Esophagus muscularis mucosa (tissue), 4 donors: ENCODE measurements at places on chromosomes 4 and X. TPM values are rescaled to one million over a fixed set of nuclear protein-coding genes. Genes with fewer than 3 reads are reported as not detected.

GRCh38 chr4:188987011-188987410 is 847.8 kb downstream of the TRIML1 start:
- no peak for DNase-seq

DNA sequence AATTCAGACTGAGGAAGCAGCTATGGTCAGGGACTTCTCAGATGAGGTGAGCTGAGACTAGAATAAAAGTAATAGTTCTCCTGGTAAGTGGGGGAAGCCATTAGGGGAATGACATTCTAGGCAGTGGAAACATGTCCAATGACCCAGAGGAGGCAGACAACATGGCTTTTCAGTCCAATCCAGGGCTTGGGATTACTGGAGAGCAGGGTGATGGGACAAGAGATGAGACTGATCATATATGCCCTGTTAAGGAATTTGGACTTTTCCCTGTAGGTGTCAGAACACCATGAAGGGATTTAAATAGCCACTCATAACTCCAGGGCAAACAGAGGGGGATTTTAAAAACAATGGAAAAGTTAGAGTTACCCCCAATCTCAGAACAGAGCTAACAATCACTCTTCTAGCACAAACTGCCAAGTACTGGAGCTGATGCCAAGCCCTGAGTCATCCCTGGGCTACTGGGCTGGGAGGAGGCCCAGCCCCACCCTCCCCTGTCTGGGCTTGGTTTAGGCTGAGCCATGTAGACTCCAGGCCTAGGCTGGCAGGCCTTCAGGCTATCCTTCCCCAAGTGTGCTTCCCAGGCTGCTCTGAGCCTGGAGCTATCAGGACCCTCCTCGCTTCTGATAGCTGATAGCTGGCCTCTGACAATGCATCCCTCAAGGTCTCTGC is 22.7 kb upstream of the MSN start:
- no peak for DNase-seq

- DNase-seq: no peak
These were observed 7.5 kb upstream of the PTCHD1 start for GRCh38 chrX:23327104-23327503.

GATA1 gene
- not detected for total RNA-seq

DNA sequence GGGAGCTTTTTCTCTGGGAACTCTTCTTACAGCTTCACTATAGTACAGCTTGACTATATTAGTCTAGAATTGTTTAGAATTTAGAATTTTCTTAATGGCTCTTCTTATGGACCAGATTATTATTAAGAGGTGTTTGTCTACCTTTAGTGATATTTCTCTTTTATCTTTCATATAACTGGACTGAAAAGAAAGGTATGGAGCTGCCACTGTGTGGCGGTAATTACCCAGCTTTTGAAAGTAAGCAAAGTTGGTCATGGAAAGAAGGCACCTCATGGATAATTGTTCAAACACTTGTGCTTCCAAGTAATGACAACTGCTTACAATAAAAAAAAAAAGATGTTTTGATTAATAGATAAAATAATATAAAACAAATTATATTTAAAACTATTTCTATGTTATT is 1112.5 kb downstream of the TECRL start:
- no peak for DNase-seq

DNA sequence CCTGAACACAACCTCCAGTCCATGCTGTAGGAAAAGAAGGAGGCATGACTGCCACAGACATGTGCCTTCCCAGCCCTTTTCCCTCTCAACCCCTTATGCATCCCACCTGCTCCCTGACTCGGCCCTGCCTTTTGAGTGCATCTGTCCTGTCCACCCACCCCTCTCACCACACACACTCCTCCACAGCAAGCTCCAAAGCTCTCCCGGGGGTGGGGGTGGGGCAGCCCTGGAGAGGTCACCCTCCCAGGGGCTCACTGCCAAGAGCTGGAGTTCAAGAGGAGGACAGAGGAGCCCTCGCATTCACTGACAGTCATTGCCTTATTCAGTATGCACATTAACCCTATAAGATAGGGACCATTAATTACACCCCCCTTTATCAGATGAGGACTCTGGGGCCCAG is 46.6 kb upstream of the MAMLD1 start:
- DNase-seq: no peak

GPC4 gene
- 91.2 TPM for total RNA-seq

PDE5A gene
- total RNA-seq: 154 TPM

DNA sequence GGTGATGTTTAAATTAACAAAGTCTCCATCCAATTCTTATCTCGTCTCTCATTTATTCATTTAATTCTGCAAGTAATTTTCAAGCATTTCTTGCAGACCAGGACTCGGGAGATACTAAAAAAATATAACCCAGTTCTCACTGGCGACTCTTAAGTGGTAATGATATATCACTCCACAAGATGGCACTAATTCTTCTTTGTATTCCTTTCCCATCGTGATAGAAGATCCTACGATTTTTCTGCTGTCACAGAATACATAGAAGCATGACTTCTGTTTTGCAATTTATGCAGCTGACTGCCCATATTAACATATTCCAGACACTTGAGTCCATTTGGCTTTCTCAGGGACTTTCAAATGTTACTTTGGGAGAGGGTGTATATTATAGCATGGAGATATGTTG is 64.0 kb upstream of the FGF13 start:
- DNase-seq: no peak

DNA sequence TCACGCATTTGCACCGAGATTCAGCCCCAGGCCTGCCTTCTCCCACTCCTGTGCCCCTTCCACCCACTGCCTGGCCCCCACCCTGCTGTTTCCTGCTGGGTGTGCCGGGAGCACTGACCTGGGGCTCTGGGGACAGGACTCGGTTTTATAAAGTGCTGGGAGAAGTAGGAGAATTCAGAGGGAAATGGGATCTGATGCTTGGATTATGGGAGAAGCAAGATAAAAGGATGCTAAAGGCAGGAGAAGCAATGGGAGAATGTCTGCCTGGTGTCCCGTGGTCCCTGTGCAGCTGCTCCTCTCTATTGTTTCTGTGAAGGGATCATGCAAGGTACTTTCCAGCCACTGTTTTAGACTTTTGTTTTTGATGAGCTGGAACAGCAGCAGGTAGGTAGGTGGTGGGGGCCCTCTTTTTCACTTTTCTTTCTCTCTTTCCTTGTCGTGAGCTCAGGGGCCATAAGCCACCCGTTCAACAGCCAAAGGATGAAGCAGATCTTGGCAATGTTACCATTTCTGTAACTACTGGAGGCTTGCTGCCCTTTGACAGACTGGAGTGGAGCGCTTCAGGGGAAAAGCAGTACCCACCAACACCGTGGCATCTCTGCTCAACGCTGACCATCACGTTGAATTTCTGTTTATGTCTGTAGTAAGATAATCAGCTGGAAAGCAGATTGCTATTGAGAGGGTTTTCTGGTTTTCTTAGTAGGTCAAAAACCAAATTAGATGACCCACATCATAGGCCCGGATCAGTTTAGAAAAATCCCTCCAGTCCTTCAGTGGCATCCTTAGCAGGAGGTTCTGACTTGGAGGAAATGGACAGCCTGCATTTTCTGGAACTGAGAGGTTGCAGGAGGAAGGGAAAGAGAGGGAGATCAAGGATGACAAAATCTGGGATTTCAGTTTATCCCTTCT is 63.8 kb upstream of the ENPP6 start:
- DNase-seq: peak; percentile 37

PAGE4 gene
- not detected for total RNA-seq

DNA sequence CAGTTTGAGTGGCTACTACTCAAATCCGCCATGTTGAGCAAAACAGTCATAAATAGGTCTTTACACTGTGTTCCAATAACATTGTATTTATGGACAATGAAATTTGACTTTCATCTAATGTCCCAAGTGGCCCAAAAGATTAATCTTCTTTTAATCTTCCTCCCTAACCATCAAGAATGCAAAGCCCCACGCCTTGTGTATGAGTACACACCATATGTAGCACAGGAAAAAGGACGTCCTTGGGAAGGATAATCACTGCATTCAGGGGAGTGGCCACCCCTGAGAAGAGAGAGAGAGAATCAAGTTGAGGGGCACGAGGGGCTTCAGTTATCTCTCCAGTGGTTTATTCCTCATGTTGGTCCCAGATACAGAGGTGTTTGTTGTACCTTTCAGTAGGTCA is 33.1 kb downstream of the RBM47 start:
- DNase-seq: no peak

DNA sequence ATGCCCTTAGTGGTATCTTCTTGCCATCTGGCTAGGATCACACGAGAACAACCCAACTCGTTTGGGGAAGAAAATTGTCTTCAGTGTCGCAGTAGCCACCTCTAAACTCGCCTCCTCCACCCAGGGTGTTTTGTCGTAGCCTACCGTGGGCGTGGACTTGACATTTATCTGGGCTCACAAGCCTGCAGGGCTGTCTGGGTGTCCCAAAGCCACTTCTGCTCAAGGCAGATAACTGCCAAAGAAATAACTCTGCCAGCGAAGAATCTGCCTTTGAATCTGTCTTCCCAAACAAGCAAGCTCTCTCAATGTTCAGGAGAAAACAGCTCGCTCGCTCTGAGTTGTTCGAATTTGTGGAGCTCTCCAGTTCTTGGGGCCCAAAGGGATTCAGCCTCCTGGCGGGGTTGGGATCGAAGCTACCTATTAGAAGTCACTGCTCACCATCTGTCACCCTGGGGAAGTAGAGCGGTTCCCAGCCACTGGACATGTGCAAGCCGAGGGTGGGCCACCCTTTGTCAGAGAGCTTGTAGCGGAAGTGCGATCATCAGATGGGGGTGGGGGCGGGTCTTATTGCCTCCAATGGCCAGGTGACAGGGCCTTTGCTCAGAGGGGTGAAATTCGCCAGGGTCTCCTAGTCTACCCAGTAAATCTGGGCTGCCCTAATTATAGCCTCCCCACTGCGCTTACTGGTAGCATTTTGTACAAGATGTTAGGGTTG is 14.8 kb downstream of the BLOC1S4 start:
- no peak for DNase-seq

- no peak for DNase-seq
These were observed 95.1 kb downstream of the IL15 start for GRCh38 chr4:141731481-141731880.

PYURF gene
- total RNA-seq: 95.9 TPM

DNA sequence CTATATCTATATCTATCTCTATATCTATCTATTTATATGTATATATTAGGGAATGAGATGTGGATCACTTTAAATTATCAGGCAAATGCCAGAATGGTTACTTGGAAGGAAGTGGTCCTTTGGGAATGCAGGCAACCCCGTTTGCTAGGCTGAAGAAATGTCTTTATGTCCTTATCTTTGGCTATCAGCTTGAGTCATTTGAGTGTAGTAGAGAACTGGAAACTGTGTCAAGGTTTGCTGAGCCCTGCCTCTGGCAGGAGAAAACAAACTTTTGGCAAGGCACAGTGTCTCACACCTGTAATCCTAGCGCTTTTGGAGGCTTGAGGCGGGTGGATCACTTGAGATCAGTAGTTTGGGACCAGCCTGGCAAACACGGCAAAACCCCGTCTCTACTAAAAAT is 167.3 kb downstream of the ACTRT1 start:
- DNase-seq: no peak

GRCh38 chr4:62410371-62411003 is 1210.4 kb downstream of the ADGRL3 start:
- no peak for DNase-seq

- DNase-seq: no peak
These were observed 36.1 kb downstream of the COPS4 start for GRCh38 chr4:83071116-83071515.

GPR34 gene
- total RNA-seq: 3.7 TPM

DNA sequence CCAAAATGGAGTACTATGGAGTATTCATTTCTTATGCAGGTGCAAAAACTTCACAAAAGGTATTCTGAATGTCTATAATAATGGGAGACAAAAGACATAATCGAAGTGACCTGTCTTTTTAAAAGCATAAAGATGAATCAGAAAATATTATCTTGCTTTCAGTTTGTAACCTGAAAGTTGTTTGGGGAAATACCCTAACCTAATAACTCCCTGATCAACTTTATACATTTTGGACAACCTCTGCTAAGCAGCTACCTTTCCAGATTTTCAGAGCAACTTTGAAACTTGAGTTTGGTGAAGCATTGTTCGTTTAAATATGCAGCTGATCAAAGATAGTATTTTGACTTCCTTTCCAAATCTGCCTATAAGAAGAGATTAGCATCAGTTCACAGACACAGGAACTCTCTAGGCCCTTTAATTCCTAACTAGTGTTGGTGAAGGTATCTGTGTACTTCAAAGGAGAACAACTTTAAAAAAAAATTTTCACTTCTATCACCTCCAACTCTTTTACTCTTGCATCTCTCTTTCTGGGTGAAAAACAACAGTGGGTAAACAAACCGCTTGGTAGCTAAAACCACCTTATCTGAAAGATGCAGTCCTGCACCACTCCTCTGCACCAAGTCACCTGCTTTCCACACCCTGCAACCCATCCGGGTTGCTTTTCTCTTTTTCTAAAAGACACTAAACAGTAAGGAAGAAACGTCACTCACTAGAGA is 26.5 kb downstream of the CD40LG start:
- DNase-seq: no peak

DNA sequence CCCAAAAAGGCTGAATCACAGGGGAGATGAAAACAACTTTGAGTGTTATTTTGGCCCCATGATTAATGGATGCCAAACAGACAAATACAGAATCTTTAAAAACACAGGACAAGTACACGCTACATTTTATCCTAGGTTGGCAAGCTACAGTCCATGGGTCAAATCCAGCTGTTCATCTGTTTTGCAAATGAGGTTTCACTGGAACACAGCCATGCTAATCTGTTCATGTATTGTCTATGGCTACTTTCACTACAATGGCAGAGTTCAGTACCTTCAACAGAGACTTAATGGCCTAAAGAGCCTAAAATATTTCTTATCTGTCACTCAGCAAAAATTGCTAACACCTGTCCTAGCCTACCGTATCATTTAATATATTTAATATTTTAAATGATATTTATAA is 1548.5 kb upstream of the IGFBP7 start:
- DNase-seq: no peak
